ENCODE measurements at places on chromosomes 16 and 17.

DNA sequence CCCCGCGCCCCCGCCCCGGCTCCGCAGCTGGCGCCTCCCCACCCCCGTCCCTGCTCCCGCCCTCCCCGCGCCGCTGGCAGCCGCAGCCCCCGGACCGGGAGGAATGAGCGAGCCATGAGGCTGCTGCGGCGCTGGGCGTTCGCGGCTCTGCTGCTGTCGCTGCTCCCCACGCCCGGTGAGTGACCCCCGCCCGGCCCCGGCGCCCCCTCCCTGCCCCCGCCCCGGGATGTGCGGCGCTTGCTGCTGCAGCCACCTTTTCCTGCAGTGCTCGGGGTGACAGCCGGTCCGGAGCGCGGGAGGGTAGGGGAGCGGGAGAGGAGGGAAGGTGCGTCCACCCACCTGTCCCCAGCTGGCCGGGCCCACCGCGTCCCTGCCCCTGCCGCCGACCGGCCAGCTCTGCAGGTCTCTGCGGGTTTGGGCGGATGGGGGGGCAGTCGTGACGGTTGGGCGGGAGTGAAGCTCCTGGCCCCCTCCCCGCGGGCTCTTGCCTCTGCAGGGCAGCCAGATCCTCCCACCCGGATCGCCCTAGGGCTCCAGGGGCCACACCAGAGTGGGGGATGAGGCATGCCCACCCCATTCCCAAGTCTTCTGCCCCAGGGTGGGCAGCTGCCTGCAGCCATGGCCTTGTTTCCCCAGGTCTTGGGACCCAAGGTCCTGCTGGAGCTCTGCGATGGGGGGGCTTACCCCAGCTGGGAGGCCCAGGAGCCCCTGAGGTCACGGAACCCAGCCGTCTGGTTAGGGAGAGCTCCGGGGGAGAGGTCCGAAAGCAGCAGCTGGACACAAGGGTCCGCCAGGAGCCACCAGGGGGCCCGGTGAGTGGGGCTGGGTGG, 513 bp downstream of the ADAM11 start:
- no peak for DNase-seq

DNA sequence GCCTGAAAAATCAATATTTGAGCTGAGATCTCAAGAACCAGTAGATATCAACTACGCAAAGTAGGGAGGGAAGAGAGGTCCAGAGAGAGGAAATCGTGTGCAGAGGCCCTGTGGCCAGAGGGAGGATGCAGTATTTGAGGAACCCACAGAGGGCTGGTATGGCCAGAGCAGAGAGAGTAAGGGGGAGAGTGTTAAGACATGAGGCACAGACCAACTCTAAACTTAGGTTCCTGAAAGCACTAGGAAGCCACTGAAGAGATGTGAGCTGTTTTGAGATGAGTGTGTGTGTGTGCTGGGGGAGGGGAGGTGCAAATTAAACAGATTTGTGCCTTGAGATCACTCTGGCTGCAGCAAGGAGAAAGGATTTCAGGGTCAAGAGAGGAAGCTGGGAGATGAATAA, 10.9 kb downstream of the SLC13A2 start:
- DNase-seq: no peak

DNA sequence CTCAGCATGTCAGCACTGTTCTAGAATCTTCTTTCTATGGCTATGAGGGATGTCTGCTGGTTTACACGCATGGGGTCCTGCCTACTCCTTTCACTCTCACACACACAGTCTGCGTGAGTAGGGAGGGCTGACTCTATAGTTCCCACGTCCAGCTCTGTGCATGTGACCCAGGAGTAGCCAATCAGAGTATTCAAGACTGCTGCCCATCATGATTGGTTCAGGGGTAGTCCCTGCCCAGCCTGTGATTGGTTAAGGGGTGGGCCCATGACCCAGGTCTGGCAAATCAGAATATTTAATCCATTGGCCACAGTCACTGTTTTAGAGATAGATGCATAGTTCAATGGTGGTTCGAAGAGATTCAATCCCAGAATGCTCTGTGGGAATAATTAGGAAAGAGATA, 151.3 kb upstream of the IRX3 start:
- DNase-seq: no peak

GRCh38 chr17:69815406-69815805, 259.6 kb upstream of the KCNJ16 start:
- DNase-seq: no peak

DNA sequence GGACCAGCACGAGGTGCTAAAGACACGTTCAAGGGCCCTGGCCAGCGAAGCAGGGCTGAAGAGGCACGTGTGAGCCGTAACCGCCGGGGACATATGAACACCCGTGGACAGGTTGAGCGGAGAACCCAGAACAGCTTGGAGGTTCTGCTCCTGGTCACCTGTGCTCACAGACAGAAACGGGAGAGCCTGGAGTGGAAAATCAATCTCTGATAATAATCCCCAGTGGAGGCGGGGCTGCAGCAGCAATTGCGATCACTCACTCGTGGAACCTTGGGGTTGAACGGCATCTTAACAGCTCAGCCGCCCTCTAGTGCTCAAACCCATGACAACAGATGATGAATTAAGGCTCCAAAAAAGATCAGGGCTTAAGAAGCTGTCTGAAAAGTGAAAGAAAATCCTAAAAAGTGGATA, 25.6 kb downstream of the WIPI1 start:
- DNase-seq: no peak

DNA sequence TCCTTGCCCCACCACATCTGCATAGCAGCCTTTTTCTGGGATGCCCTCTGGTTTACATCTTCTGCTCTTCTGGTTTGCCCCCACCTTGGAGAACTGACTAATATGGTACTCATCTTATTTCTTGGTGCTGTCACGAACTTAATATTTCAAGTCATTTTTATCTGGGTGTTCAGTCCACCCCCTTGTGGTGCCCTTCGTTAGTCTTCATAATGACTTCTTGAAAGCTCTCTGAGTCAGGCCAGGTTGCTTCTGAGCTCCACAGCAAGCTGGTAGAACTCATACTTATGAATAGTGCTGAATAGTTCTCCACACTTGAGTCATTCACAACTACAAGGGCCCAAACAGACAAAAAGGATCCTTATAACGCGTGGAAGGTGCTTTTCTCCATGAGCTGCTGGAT, 35.8 kb upstream of the TEKT3 start:
- DNase-seq: no peak

DNA sequence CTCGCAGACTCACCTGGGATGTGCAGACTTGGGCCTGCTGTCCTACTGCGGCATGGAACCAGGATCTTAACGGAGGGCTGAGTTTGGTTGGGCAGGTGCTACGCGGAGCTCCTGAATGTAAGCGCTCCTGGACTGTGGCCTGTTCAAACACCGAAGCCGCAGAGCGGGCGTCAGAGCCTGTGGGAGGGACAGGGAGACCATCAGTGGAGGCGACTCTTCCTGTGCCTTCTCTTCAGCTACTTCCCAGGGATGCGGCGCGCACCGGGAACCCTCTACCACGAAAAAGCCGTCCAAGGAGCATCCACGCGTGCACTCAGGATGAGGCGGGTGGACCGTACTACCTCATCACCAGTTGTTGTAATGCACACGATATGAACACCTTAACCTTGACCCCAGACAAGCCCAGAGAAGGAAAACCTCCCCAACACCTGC, 2.0 kb downstream of the USP36 start:
- no peak for DNase-seq

DNA sequence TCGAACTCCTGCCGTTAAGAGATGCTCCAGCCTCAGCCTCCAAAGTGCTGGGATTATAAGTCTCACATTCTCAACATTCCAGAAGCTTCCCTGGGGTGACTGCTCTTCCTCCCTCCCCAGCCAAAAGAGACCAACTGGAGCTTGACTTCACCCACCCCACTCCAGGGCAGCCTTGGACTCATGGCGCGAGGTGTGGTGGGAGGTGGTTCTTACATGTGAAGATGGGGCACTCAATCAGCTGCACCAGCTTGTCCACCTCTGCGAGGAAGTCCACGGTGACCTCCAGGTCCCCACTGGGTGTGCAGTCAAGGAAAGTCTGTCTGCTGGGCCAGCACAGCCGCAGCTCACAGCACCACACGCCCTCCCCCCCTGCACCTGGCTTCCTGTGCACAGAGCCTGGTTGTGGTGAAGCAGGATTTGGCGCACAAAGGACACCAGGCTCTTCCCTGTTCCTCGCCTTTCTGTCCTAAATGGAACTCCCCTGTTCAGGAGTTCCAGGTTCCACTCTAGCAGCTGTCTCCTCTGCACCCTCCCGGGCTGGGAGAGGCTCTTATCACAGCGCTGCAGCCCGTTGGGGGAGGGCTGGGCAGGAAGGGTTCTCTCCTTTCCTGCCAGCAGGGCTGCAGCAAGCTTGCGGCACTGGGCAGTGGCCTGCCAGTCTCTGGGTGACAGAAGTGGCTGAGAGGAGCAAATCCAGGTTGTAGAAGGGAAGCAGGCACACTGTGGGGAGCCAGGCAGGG, 9.6 kb upstream of the MTSS2 start:
- DNase-seq: peak; percentile 79

GRCh38 chr17:42274253-42274542, 2.0 kb downstream of the STAT5B start:
- no peak for DNase-seq

DNA sequence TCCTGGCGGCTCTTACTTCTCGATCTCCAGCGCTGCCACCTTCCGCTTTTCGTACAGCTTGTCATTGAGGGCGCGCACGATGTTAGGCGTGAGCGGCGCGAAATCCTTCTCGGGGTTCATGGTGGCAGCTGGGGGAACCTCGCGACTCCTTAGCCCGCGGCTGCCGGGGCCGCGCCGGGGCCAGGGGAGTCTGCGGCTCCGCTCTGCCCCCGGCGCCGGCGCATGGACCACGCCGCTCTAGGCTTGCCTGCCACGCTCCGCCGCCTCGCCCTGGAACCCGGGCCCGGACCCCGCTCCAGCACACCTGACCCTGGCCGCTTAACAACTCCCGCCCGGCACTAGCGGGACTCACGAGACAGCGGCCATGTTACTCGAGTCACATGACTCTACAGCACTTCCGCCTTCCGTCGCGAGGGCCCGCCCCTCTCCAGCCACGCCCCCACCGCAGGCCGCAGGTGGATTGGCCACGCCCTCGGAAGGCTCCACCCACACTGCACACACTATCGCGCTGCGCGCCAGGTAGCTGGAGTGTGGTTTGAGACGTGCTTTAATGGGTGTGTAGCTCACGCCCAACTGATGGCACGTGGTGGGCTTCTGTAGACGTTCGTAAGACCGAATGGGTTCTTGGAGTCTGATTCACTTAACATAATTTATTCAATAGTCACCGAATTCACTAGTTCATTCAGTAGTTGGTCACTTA, at the start of gene VAC14:
VAC14 (minus strand) TSS at position 378 of the 700 bp plus-strand sequence; CDS start at position 120, 258 bp downstream.
- DNase-seq: peak; percentile 95

- no peak for DNase-seq
These were observed 137.9 kb upstream of the ZKSCAN2 start for GRCh38 chr16:25395528-25395927.

DNA sequence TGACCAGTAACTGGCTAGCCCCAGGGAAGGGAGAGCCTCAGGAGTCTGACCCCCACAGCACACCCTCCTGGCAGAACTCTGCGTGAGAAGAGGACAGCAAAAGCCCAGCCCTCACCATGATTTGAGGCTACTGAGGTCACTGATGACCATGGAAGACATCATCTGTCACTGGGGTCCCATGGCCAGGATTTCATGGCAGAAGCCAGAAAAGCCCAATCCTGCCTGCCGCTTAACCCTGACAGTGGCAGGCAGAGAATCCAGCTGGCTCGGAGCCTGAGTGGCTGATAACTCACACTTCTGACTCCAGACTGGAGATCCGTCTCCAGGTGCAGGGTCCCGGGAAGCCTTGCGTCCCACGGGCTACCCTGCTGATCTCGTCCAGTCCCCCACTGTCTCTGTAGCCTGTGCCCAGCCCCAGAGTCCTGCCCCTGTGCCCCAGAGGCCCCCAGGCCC, 17.5 kb downstream of the GRIN2C start:
- no peak for DNase-seq

- no peak for DNase-seq
These were observed 631.3 kb upstream of the CA10 start for GRCh38 chr17:52789829-52790228.

DNA sequence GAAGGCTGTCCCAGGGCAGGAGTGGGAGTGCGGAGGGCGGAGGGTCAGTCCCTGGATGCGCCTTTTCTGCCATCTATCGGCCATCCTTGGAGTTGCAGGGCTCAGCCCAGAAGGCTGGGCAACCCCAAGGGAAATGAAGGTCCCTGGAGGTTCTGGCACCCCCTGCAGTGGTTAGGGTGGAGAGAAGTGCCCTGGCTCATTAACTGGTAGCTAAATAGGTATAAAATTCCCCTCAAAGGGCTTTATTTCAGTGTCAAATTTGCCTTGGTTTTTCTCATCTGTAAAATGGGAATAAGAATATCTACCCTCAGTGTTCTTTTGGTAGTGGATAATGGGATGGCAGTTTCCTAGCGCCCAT, 22.4 kb downstream of the C17orf75 start:
- peak; percentile 86 for DNase-seq

DNA sequence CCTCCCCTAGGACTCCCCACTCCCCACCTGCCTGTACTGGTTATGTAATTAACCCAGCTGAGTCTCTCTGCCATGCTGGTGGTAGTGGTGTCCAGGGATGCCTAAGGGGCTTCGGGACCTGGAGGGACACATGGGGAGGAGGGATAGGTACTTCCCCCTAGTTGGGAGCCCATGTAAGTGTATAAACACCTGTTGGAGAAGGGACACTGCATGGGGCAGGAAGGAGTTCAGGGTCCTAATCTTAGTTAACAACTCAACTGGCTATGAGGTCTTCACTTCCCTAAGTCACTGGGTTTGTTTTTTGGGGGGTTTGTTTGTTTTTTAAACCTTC, 1.3 kb downstream of the RASL10B start:
- DNase-seq: no peak

GRCh38 chr17:39365242-39365641, 36.2 kb downstream of the FBXL20 start:
- DNase-seq: no peak

DNA sequence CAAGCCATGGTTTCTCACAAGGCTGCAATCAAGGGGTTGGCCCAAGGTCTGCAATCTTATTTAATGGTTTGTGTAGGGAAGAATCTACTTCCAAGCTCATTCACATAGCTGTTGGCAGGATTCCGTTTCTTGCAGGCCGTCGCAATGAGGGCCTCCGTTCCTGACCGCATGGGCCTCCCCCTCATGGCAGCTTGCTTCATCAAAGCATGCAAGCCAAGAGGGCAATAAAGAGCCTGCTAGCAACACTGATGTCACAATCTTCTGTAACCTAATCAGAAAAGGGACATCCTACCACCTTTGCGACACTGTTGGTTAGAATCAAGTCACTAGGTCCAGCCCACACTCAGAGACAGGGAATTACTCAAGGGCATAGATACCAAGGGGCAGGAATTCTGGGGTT, 95.5 kb downstream of the CCT6B start:
- DNase-seq: no peak

DNA sequence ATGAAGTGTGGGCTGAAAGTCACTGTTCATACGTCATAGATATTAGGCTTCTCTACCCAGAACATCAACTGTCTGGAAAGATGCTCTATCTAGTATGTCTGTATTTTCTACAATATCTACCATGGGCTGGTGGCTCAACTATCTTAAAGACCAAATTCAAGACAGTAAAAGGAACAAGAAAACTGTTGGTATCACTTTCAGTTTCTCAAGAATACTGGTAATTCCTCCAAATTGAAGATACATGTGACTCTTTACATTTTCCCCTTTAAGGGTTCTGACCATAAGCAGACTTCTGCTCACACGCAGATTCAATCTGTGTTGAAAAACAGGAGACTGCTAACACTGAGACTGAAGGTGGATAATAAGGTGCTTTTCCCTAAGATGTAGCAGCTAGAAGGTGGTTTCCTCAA, 24.2 kb downstream of the XPO6 start:
- no peak for DNase-seq

GRCh38 chr16:3243882-3244281, 8.9 kb upstream of the ZNF200 start:
- DNase-seq: no peak

GRCh38 chr16:4028144-4028543, 88.1 kb downstream of the ADCY9 start:
- DNase-seq: no peak

Data from Right ventricle myocardium superior (tissue), 1 donor.